ENCODE measurements at places on chromosomes 6 and 20.

DNA sequence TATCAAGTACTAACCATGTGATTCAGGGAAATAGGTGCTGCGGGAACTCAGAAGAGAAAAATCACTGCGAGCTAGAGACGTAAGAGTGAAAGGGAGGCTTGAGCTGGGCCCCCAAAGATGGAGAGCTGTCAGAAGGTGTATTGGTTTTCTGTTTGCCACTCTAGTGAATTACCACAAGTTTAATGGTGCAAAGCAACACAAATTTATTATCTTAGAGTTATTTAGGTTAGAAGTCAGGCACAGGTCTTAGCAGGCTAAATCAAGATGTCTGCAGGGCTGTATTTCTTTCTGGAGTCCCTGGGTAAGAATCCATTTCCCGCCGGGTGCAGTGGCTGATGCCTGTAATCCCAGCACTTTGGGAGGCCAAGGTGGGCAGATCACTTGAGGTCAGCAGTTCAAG lies 2.5 kb downstream of the ZSWIM3 start:
- DNase-seq = no peak

GRCh38 chr20:16760431-16761304 lies 12.5 kb downstream of the OTOR start:
- DNase-seq = no peak

DNA sequence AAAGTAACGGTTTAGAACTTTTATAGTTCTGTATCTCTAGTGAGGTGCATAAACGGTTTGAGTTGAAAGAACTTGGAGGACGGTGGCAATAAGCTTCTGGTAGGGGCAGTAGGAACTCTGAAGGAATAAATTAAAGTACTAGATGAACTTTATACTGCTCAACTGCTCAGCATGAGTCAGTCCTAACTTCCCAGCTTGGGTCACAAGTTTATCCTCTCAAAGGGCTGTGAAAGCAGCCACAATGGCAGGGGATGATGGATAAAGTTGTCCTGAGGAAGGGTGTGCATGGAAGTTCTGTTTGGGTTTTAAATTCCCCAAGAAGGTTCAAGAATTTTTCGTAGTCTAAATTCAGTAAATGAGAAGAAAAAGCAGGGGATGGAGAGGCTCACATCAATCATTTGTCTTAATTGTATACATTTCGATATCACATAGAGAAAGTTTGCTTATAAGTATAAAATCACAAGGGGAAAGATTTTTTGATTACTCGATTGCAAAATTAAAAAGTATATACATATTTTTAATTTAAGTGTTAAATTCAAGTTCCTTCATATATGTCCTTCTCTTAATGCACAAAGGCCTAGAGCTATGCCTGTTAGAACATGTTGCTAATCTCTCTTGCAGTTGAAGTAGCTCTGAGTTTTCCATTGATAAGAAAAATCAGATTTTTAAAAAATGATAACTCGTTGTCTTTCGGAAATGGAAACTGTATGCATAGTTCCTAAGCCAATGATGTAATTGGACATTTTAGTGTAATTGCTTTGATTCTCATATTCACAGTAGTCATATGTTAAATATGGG lies 55.3 kb upstream of the JAG1 start:
- peak; percentile 83 for DNase-seq

- no peak for DNase-seq
These were observed 851 bp downstream of the MAVS start for GRCh38 chr20:3847429-3847940.

GRCh38 chr20:31484001-31484400 lies 8.9 kb downstream of the REM1 start:
- DNase-seq = no peak

- DNase-seq = no peak
These were observed 20.7 kb upstream of the CGA start for GRCh38 chr6:87115402-87116135.

GRCh38 chr20:2658414-2659354 lies 5.3 kb downstream of the IDH3B start:
- no peak for DNase-seq

DNA sequence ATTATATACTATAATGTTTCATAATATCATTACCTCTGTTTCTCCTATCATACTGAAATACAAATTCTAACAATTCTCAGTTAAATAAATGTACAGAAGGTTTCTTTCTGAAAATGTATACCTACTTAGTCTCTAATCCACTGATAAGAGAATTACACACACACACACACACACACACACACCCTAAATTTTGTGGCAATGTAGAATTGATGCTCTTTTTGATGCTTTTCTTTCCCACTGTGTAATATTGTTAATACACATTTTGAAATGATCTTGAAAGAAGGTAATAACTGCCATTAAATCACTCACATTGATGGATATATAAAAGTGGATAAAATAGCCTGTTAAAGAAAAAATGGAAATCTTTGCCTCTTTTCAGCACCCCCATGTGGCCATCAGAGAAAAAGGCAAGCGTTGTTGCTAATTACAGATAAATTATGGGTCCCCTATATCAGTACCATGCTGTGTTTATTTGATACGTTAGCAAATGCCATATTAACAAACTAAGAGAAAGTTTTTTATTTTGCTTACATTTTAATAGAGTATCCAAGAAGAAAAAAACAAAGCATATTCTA lies 76.6 kb upstream of the VGLL2 start:
- no peak for DNase-seq

DNA sequence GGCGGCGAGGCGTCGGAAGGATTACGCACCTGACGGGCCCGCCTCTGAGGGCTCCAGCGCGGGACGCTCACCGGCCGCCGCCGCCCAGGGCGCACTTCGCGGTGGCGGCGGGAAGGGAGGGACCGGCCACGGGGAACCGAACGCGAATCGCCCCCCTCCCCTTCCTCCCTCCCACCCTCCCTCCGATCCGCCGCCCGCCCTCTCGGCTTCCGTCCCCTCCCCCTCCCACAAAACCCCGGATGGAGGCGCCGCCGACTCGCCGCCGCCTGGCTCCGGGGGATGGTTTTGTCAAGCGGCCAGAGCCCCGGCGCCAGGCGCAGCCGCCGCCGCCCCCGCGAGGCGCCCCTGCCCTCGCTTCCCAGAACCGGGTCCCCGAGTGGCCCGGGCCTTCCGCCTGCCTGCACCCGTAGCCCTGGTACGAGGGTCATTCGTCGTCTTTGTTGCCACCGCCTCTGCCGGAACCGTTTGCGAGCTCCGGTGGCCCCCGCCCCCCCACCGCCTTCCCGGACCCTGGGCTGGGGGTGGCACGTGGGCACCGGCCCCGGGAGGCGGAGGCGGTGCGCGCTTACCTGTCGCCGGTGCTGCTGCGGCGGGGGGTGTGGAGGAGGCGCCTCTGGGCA lies 398 bp downstream of the ZBTB2 start:
- DNase-seq = peak; percentile 60

DNA sequence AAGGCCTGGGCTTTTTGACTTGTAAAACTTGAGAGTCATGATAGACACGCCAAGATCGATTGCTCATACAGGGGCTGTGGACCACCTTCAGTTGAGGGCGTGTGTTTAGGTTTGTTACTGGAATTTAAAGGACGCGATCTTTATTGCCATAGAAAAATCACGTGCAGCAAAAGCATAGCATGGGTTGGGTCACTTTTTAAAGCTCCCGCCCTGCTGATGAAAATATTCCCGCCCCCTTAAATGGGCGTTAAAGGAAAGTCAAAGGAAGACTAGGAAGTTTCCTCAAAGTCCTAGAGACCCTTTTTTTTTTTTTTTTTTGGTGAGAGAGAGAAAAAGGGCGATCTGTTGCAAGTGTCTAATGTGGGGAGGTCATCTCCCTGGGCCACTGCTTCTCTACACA lies 23.1 kb downstream of the TFAP2A start:
- DNase-seq = no peak

DNA sequence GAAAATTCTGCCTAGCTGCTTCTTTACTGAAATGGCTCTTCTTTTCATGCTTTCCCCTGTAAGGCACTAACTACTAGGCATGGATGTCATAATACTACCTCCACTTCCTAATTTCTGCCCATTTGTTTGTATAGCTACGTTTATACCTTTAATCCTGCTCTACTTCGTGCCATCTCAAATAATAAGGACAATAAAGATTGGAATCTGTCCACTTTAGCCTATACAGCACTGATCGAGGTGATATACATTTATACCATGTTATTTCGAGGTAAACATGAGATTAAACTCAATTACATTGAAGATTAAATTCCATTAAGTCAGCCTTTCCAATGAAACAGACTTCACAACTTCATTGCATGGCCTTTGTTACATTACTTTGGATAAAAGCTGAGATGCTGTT lies 390.6 kb upstream of the MARCKS start:
- DNase-seq = no peak

- DNase-seq = no peak
These were observed 126.5 kb upstream of the MAN1A1 start for GRCh38 chr6:119476024-119476423.

- DNase-seq = no peak
These were observed 3.6 kb downstream of the TBC1D20 start for GRCh38 chr20:458776-459175.

GRCh38 chr6:137699031-137699683 lies 167.9 kb upstream of the TNFAIP3 start:
- DNase-seq = peak; percentile 46

GRCh38 chr20:5880326-5880725 lies 70.0 kb downstream of the TRMT6 start:
- DNase-seq = no peak

- no peak for DNase-seq
These were observed 69.2 kb downstream of the IRAK1BP1 start for GRCh38 chr6:78936515-78936914.

DNA sequence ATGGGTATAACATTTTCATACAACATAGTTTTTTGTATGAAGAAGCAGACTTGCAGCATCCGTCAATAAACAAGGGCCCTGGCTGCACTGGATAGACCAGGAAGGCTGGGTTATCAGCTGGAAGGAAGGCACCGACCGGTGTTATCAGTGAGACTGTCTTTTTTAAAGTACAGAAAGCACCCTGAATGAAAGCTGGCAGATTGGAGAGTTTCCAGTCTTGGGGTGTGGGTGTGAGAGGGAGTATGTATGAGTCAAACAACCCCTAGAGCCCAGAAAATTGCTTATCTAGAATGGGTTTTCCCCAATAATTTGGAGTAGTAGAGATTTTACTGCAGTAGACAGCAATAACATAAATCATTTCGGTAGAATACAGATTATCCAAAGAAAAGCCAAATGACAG lies 42.4 kb downstream of the TXLNB start:
- no peak for DNase-seq

DNA sequence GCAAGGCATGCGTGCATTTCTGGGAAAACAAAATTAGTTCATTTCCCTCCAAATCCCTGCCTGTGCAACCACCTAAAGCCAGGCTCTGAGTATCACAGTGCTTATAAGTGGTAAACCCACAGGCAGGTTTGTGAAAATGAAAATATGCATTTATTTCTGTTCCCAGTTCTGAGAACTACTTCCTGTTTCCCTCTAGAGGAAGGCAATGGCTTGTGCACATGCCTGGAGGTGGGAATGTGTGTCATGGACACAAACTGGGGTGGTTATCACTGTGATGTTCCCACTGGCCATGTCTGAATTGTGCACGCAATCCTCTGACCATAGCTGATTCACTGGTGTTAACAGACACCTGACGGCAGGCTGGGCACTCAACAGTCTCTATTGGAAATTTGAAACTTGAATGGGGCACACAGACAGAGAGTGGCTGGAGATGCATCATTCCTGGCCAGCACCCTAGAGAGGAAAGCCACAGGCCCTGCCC lies 26.3 kb downstream of the FAM110A start:
- peak; percentile 12 for DNase-seq

DNA sequence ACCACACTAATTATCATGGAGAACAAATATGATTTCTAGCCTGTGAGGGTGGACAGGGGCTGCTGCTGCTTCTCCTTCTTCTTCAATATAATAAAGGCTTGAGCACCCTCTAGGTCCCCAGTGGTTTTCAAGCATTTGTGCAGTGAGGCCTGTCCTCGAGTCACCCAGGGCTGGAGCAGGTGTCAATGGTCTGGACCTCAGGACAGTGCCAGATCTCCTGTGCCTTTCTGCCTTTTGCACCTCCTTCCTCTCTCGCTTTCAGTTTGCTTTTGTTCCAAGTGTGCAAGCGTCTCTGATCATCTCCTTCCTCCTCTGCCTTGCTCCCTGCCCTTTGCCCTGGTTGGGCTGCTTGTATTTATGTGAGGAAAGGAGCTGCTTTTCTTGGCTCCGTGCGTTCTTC lies 152.2 kb upstream of the SYNDIG1 start:
- DNase-seq = no peak

GRCh38 chr20:10067321-10067720 lies 32.5 kb downstream of the ANKEF1 start:
- DNase-seq = no peak

- no peak for DNase-seq
These were observed 556.5 kb downstream of the QKI start for GRCh38 chr6:163970846-163971564.

- no peak for DNase-seq
These were observed 11.5 kb upstream of the BLOC1S5 start for GRCh38 chr6:8075704-8076103.

GRCh38 chr6:96852605-96853004 lies 15.3 kb upstream of the GPR63 start:
- DNase-seq = no peak

- no peak for DNase-seq
These were observed 31.7 kb downstream of the IRF4 start for GRCh38 chr6:423055-423798.
